GM12878 (cell line): ENCODE measurements at places on chromosomes 12 and 14. TPM values are rescaled to one million over a fixed set of nuclear protein-coding genes. Genes with fewer than 3 reads are reported as not detected.
A peak's percentile ranks its signal among the peaks of the same experiment; 100 is the strongest.

- no peaks in the 10 kb centered on the region for H3K36me3 ChIP-seq
- no peak overlapping the region for H3K27ac ChIP-seq
Observed at GRCh38 chr12:101671157-101671791, 26.2 kb upstream of the CHPT1 start.

DNA sequence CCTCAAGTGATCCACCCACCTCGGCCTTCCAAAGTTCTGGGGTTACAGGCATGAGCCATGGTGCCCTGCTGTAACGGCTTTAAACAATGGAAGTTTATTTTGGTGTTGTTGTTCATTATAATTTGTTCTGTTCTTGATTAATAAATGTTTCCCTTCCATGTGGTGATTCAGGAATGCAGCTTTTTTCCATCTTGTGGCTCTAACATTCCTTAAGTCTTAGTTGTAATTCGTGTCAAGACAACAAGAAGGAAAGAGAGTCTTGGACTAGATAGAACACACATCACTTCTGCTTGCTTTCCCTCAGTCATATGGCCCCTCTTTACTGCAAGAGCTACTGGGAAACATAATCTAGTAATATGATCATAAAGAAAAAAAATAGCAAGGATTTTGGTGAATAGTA, 211.6 kb downstream of the SLC6A15 start:
- no peak overlapping the region for H3K27ac ChIP-seq
- DNase-seq = no peak
- no peak overlapping the region for H3K4me3 ChIP-seq

DNA sequence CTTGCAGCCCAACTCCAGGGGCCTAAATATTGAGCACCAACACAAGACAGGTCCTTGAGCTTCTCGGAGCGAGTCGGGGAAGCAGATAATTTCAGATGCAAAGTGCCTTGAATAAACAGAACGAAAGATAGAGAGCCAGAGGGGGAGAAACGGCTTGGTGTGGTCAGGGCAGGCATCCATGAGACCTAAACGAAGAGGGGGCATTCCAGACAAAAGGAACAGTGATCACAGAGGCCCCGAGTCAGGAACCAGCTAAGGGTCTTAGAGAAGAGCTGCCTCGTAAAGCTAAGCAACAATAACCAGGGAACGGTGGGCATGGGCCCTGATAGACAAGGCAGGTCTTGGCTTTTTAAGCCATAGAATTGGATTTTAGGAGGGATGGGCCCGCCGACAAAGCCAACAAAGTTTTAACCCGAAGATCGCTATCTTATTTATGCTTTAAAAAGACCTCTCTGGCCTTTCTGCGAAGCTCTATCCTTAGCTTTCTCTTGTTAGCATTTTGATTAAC, 421 bp upstream of the ACADS start:
- peaks cover 22% of the 10 kb centered on the region for H3K4me1 ChIP-seq
- H3K27me3 ChIP-seq = no peaks in the 10 kb centered on the region
- no peak overlapping the region for H3K27ac ChIP-seq
- H3K4me3 ChIP-seq = peak overlapping the region; percentile 59

GRCh38 chr12:105332925-105333324, 2.4 kb downstream of the C12orf75 start:
- peaks cover 36% of the 10 kb centered on the region for H3K4me1 ChIP-seq
- no peaks in the 10 kb centered on the region for H3K27me3 ChIP-seq
- peak overlapping the region; percentile 38 for H3K4me3 ChIP-seq
- no peak overlapping the region for H3K27ac ChIP-seq
- DNase-seq = no peak

GRCh38 chr12:99911081-99911480, 73.7 kb downstream of the ANKS1B start:
- H3K36me3 ChIP-seq = no peaks in the 10 kb centered on the region
- no peak overlapping the region for H3K27ac ChIP-seq
- DNase-seq = no peak
- no peak overlapping the region for H3K4me3 ChIP-seq
- no peaks in the 10 kb centered on the region for H3K4me1 ChIP-seq
- H3K27me3 ChIP-seq = no peaks in the 10 kb centered on the region

GRCh38 chr12:51270951-51271518, 820 bp upstream of the SMAGP start:
- peak overlapping the region; percentile 65 for H3K4me3 ChIP-seq
- no peak for DNase-seq
- H3K27ac ChIP-seq = no peak overlapping the region
- 0 out of 2 replicates have a peak, but pooled peaks cover 1% of the 10 kb centered on the region for H3K27me3 ChIP-seq
- H3K4me1 ChIP-seq = peaks cover 6% of the 10 kb centered on the region

GRCh38 chr12:513446-513845, 53.7 kb downstream of the B4GALNT3 start:
- H3K27ac ChIP-seq = no peak overlapping the region
- H3K27me3 ChIP-seq = no peaks in the 10 kb centered on the region; the same call in none of the 2 replicates
- no peaks in the 10 kb centered on the region for H3K36me3 ChIP-seq

DNA sequence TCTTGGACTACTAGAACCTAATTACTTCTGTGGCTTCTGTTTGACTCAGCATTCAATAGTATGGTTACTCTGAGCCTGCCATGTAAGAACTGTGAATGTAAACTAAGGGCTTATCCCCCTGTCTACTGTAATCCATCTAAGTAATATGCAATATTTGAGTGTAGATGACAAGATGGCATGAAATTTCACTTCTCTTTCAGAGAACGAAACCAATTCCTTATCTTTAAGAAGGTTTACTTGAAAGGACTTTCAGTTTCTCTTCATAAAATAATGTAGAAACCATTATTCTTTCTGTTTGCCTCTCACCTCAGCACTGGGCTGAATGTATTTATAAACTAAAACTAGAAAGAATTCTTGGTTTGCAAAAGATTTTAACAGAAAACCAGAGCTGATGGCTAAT, 60.4 kb upstream of the ARID2 start:
- peak; percentile 68 for DNase-seq
- H3K36me3 ChIP-seq = no peaks in the 10 kb centered on the region
- peaks cover 19% of the 10 kb centered on the region for H3K4me1 ChIP-seq
- H3K4me3 ChIP-seq = no peak overlapping the region
- H3K27me3 ChIP-seq = no peaks in the 10 kb centered on the region

DNA sequence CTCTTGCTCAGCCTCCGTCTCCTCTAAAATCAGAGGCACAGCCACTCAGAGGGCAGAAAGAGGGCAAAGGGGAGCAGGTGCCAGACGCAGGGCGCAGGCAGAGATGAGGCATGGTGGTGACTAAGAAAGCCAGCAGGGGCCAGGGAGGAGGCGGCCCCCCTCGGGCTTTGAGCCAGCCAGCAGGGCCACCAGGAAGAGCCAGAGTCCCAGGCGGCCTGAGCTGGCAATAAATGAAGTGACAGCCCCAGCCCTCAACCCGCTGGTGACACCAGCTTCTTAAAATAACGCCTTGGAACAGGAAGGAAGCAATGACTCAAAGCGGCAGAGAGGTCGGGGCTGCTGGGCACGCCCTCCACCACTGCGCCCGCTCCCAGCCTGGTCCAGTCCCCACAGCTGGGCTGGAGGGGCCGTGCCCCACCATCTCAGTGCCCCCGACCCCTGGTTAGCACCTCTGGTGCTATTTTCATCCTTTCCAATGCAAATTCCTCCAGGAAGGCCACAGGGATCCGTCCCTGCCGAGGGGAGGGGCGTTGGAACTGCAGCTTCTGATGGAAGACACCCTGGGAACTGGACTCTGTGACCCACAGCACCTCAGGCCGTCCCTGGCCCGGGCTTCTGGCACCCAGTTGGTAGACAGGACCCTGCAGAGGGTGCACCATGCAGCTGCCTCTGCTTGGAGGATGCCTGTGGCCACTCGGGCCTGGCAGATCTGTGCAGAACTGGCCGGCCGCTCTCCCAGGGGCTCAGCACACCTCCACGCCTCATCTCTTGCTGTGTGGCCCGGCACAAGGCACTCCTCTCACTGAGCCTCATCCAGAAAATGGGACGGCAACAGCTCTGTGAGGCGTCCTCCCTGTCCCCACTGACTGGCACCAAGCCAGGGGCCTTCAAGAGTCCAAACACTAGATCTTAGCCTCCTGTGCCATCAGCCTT, 113.7 kb downstream of the NCOR2 start:
- H3K4me1 ChIP-seq = peaks cover 55% of the 10 kb centered on the region
- H3K4me3 ChIP-seq = peak overlapping the region; percentile 53
- peak overlapping the region; percentile 95 for H3K27ac ChIP-seq

Gene GPR162
- not detected in 2 replicates for total RNA-seq
